ENCODE measurements at places on chromosomes 16 and 17. TPM values are rescaled to one million over a fixed set of nuclear protein-coding genes. Genes with fewer than 3 reads are reported as not detected.

The ABCA8 gene
- total RNA-seq, result not detected

The ZSCAN10 gene
- total RNA-seq, result not detected

The ZNF286A gene
- total RNA-seq, result 21.4 TPM

The GJD3 gene
- not detected for total RNA-seq

The TMIGD1 gene
- not detected for total RNA-seq

The ITGAL gene
- total RNA-seq, result not detected

The SLFN14 gene
- not detected for total RNA-seq
